ENCODE measurements at places on chromosomes 11 and 22.

DNA sequence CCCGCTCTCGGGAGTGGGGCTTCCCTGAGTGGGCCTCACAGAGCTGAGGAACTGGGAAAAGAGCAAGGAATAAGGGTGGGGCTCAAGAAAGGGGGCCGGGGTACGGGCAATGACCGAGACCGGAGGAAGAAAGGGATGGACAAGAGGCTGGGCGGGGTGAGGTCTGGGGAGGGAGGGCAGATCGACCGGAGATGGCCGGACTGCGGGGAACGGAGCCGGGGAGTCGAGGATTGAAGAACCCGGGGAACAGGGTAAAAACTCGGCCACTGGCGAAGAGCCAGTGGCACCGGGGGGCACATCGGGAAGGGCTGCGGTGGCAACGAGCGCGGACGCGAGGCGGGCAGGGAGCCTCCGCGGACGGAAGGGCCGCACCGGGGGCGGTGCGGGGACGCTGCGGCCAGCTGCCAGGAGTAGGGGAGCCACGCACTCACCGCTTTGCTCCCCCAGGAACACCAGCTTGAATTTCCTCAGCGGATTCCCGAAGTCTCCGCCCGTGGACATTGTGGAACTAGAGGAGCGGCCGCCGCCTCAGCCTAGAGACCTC, 667 bp downstream of the RAB6A start:
- no peaks in the 10 kb centered on the region for H3K36me3 ChIP-seq
- peak; percentile 91 for DNase-seq
- peak overlapping the region; percentile 99 for H3K27ac ChIP-seq

GRCh38 chr22:24937114-24937513, 9.4 kb downstream of the LHFPL7 start:
- DNase-seq: no peak
- no peak overlapping the region for H3K4me3 ChIP-seq
- H3K27me3 ChIP-seq: no peaks in the 10 kb centered on the region
- no peaks in the 10 kb centered on the region for H3K36me3 ChIP-seq
- H3K27ac ChIP-seq: no peak overlapping the region

DNA sequence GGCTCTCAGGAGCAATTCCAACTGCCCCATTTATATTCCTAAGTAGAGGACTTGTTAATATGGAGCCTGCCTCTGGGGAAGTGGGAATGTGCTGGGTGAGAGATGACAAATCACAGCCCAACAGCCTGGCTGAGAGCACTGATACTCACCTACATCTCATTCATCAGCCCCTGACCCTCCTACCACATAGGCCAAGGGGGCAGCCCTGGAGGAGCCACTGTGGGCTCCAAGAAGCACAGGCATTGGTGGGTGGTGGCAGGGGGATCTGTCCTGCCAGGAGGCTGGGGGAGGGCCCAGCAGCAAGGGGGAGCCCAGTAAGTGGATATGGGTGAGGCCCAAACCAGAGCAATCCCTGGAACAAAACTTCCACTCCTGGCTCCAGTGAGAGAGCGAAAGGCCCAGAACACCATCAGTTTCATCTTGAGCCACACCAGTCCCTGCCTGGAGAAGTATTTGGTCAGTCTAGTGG, 79.7 kb downstream of the BUD13 start:
- H3K36me3 ChIP-seq: no peaks in the 10 kb centered on the region
- H3K4me1 ChIP-seq: no peaks in the 10 kb centered on the region
- H3K27ac ChIP-seq: no peak overlapping the region
- no peak overlapping the region for H3K4me3 ChIP-seq

DNA sequence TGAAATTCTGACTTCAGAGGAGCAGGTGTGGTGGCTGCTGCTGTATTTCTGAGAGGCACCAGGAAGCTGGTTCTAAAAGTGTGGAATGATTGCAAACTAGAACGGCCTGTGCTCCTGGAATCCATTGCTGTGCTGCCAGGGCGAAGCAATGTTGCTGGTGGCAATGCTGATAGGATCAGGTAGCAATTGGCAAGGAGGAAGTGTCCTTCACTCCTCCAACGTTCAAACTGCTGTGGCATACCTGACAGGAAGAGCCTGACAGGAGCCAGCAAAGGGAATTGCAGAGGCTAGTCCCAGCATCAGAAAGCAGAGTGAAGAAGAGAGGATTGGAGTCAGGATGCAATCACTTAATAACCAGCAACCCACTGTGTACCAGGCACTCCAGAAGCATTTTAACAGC, 118.2 kb downstream of the FAR1 start:
- no peaks in the 10 kb centered on the region for H3K4me1 ChIP-seq
- DNase-seq: no peak
- no peaks in the 10 kb centered on the region for H3K36me3 ChIP-seq
- no peak overlapping the region for H3K27ac ChIP-seq
- H3K4me3 ChIP-seq: no peak overlapping the region

GRCh38 chr22:33832558-33833151, 87.6 kb downstream of the LARGE1 start:
- H3K36me3 ChIP-seq: no peaks in the 10 kb centered on the region
- no peak for DNase-seq
- H3K4me1 ChIP-seq: peaks cover 19% of the 10 kb centered on the region
- no peak overlapping the region for H3K4me3 ChIP-seq
